ENCODE measurements at places on chromosomes 12 and 14.
A peak's percentile ranks its signal among the peaks of the same experiment; 100 is the strongest.

DNA sequence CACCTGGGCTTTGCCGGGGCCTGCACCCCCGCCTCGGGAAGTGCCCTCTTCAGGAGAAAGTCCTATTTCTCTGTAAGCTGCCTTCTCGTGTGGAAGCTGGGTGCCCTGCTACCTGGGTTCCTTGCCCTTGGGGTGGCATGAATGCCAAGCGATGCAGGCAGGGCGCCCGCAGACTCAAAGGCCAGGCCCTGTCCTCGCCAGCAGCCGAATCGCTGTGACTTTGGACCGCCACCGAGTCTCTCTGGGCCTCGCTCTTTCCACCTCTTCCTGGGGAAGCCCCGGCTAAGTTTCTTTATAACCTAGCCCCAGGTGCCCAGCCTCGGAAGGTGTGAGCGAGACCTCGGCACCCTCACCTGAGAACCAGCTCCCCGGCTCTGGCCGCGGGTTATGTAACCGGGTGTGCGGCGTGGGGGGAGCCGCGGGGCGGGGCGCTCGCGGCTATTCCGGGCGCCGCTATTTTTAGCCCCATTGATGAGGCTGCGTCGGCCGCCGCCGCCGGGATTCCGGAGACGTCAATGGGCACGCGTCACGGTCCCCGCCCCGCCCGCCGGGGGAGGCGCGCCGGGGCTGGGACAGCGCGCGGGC, 14.6 kb upstream of the NR4A1 start:
- DNase-seq = peak; percentile 73

- no peak for DNase-seq
Measured at GRCh38 chr14:92692822-92693226, 55.6 kb downstream of the LGMN start.

DNA sequence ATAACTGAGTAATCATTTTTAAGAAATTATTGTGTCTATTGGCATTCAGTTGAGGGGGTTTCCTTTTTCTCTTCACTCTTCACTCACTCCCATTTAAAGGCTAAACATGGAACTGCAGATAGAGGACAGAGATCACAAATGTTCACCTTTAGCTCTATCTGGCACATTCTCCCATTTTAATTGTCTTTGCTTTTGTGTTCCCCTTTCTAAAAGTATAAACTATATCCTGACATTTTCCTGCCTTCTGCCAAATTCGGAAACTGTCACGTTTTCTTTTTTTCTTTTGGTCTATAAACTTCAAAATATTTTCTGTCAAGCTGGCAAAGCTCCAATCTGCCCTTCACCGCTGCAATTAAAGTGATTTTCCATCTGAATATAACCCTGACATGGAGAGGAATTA, 219.8 kb upstream of the CDKN3 start:
- no peak for DNase-seq

DNA sequence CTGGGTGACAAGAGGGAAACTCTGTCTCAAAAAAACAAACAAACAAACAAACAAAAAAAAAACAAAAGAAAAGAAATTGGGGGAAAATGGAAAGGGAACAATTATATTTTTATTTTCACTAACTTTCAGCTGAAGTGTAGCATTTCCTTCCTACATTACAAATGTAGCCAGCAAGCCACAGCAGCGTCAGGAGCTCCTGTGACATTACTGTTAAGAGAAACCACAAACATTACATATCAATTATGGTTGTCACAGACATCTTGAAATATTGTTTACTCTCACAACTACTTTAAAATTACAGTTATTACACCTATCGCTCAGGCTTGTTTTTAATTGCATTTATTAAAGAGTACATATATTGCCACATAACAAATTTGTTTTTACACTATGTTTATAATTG, 49.8 kb upstream of the SLC24A4 start:
- DNase-seq = no peak

- DNase-seq = no peak
Measured at GRCh38 chr12:2329661-2330210, 276.9 kb downstream of the CACNA1C start.

GRCh38 chr14:22919601-22919921, 612 bp upstream of the RBM23 start:
- DNase-seq = no peak

GRCh38 chr12:90562671-90563070, 392.3 kb downstream of the CCER1 start:
- no peak for DNase-seq

DNA sequence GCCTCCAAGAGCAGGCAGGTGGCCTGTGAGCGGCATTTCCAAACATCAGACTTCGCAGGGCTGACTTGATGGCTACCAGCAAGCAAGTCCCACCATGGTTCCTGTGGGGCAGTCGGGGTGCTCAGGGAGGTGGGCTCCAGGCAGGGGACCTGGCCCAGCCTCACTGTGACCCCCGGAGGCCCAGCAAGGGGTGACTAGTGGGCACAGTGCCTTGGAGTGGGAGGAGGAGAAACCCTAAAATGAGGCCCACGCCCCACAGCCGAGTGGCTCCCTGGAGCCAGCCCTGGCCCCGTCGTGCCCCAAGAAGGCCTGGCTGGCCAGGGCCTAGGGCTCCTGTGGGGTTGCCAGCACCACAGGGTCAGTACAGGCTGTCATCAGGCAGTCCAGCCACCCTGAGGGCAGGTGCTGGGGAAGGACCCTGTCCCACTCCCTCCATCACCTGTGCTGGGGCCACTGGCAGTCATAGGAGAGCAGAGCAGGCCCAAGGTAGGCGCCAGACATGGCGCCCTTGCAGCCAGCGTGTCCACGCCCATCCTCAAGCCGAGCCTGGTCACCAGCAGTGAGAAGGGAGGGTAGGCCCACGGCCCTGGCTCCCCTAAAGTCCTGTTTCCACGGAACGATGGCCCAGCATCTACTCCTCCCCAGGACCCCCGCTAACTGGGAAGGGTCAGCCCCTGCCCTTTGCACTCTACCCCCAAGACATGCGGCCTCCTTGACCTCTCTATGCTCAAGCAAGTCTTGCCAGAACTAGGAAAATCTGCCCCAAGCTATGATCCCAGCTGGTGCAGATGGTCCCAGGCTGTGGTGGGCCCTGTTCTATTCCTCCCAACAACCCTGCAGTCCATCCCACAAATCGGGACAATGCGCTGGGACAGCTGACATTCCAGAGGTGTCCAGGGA, 144.2 kb upstream of the C14orf180 start:
- DNase-seq = no peak

DNA sequence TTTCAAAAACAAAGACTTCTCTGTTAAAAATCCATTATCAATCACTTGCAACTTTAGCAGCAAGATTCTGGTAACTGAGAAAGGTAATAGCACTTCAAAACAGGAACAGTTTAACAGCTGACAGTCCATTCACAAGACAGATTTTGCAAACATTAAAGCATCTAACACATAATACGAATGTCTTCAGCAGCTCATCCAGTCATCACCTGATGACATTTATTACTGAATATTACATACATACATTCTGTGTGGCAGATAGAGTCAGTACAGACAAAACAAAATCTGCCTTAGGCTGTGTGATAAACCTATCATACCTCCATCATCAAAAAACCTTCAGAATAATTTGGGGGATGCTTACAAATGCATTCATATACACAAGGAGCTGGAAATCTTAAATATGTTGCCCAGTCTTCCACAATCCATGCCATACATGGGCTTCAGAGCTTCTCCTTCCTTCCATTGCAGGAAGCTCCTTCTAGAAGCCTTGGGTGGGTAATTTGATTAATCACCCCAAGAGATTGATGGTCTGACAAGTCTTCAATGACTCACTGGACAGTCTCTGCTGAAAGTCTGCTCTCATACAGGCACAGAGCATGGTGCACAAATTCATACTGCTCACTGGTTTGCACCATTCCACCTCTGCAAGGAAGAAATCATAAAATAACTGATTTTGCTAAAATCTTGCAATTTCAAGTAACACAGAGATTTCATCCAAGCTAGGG, 1.6 kb upstream of the PTPRB start:
- no peak for DNase-seq

DNA sequence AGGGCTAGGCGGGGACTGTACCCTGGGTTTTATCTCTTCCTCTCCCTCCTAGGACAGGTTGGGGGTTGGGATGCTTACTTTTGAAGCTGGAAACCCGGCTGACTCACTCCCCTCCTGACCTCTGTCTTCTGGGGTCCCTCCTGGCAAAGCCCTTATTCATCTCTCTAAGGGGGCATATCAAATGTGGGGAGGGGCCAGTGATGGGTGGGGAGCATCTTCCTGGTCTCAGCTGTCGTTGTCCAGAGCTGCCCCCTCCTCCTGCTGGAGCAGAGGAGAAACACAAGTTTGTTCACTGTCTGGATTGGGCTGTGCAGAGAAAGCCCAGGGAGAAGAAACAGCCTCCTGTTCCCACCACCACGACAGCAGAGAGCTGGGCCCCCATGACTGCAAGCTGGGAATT, 85.8 kb downstream of the TNFAIP2 start:
- DNase-seq = no peak

- no peak for DNase-seq
Measured at GRCh38 chr12:131963381-131963780, 13.6 kb downstream of the EP400 start.

DNA sequence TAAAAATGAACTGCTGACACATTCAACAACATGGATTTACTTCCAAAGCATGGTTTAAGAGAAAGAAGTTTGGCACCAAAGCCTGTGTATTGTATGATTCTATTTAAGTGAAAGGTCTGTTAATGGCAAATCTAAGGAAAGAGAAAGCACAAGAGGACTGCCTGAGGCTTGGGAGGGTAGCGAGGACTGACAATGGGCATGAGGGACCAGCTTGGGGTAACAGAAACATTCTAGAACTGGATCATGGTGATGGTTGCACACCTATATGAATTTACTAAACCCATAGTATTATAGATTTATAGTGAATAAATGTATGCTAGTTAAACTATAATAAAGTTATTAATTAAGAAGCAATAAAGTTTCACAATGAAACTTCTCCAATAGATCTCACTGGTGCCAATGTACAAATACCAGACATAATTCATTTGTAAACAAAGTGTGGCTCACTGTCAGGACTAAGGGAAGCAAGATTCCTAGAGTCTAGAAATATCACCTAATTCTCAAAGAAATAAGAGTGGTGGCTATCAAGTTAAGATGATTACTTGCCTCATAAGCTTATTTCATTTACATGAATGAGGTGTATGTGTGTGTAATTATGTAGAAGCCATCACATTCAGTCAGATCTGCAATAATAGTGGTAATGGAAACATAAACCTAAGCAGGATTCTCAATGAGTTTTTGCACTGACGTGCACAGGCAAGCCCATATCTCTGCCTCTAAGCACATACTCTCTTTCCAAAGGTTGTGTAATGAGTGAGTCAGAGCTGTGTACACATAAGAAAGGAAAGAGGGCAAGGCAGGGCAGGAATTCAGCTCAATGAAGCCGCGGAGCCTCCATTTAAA, 353.4 kb downstream of the KCNH5 start:
- DNase-seq = peak; percentile 91

GRCh38 chr12:43104494-43104893, 447.5 kb downstream of the ADAMTS20 start:
- DNase-seq = no peak

GRCh38 chr12:20154052-20154451, 214.3 kb upstream of the PDE3A start:
- no peak for DNase-seq
